Stimulated activated CD4-positive, alpha-beta T cell treated with anti-CD3 and anti-CD28 coated beads, TNF-alpha, amount 100 ng/mL, for 1 hour (primary cell): ENCODE measurements at places on chromosomes 2 and 18.

GRCh38 chr2:53668624-53669026 is 99.0 kb upstream of the CHAC2 start:
- no peak for DNase-seq

DNA sequence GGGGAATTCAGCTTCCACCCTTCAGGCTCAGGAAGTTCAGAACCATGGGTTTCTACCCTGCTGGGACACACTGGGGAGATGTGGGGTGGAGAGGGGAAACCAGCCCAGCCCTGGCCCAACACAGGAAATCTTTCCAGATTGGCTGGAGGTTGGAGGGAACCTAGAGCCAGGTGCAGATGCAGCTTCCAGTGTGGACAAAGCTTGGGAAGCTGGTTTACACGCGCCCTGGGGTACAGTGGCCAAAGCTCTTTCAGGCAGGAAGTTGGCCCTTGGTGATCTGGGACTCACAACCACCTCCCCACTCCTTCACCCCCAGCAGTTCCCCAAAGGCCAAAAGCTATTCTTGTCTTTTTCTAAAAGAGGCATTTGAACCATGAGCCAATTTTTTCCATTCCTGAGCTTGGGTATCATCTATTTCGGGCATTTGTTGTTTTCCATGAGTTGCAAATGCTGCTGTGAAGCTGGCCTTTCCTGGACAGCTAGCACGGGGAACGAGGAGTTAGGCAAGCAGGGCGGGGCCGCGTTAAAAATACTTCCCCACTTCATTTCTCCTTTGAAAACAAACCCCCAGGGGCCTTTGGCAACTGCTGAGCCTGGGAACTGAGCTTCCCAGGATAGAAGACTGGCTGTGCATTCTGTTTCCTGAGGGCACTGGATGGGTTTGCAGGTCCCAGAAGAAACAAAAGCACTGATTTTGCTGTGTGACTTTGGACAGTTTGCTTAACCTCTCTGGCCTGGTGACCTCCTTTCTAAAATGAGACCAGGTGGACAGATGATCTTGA is 3.1 kb upstream of the ARID5A start:
- no peak for DNase-seq

- DNase-seq, result no peak
Observed at GRCh38 chr2:36137612-36138011, 218.0 kb upstream of the CRIM1 start.

GRCh38 chr2:53129851-53130250 is 637.8 kb upstream of the CHAC2 start:
- DNase-seq, result no peak

DNA sequence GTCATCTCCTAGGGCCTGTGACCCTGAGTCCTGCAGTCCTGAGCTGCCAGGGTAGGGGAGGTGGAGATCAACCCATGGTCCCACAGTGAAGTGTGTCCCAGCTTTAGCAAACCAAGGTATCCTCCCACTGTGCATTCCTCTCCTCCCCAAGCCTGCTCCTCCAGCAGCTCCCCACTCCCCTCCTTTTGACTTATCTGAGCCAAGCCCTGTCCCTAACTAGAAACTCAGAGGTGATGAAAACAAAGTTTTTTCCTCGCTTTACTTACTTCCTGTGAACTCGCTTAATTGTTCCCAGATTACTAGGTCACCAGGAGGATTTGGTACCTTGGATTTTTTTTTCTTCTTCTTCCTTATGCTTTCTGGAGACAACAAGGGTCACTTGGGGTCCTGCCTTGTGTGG is 80.8 kb downstream of the EHD3 start:
- no peak for DNase-seq
